ENCODE measurements at places on chromosomes 16 and 17. TPM values are rescaled to one million over a fixed set of nuclear protein-coding genes. Genes with fewer than 3 reads are reported as not detected.

THOC6 gene
- 12.6 TPM for total RNA-seq

SLC13A5 gene
- not detected for total RNA-seq

NMRAL1 gene
- total RNA-seq, result 27.7 TPM

CA7 gene
- total RNA-seq, result not detected

SPECC1 gene
- 23.1 TPM for total RNA-seq

GNG13 gene
- not detected for total RNA-seq

ST6GALNAC1 gene
- total RNA-seq, result 1.7 TPM

ITFG1 gene
- 78.2 TPM for total RNA-seq

ADAD2 gene
- 0.31 TPM for total RNA-seq

LDHD gene
- 16.8 TPM for total RNA-seq

IGFALS gene
- total RNA-seq, result 0.31 TPM

TMEM235 gene
- total RNA-seq, result not detected

XPO6 gene
- total RNA-seq, result 62.5 TPM

ARHGDIG gene
- total RNA-seq, result 1.7 TPM

TEKT5 gene
- 1.0 TPM for total RNA-seq

SHCBP1 gene
- 14.4 TPM for total RNA-seq

PRAC1 gene
- not detected for total RNA-seq

ASGR1 gene
- total RNA-seq, result 0.21 TPM

SLC12A3 gene
- total RNA-seq, result not detected

ERN1 gene
- total RNA-seq, result 9.4 TPM

PRPF8 gene
- 137 TPM for total RNA-seq

LRRC46 gene
- total RNA-seq, result not detected

NTN1 gene
- 32.8 TPM for total RNA-seq

KRTAP2-3 gene
- total RNA-seq, result not detected

FADS6 gene
- 0.51 TPM for total RNA-seq

MT1F gene
- total RNA-seq, result 8.2 TPM

WFIKKN2 gene
- 4.0 TPM for total RNA-seq

ZFP1 gene
- total RNA-seq, result 14.3 TPM

SLC47A2 gene
- 1.5 TPM for total RNA-seq

CHMP6 gene
- total RNA-seq, result 22.5 TPM

TBC1D3D gene
- 2.1 TPM for total RNA-seq

DHX38 gene
- total RNA-seq, result 54.2 TPM

PRSS22 gene
- total RNA-seq, result 18.2 TPM

IRX5 gene
- total RNA-seq, result 1.8 TPM

HS3ST2 gene
- total RNA-seq, result not detected

EVI2B gene
- 1.2 TPM for total RNA-seq

KRT39 gene
- total RNA-seq, result 1.8 TPM

HOXB1 gene
- total RNA-seq, result not detected

ADCY7 gene
- 31.0 TPM for total RNA-seq

BCAR1 gene
- 54.8 TPM for total RNA-seq

C17orf50 gene
- not detected for total RNA-seq

TRAPPC1 gene
- total RNA-seq, result 21.7 TPM

MNT gene
- 10.2 TPM for total RNA-seq

TMEM98 gene
- 47.8 TPM for total RNA-seq

CD300A gene
- 3.0 TPM for total RNA-seq

GP1BA gene
- total RNA-seq, result not detected

SMIM36 gene
- total RNA-seq, result not detected

PIPOX gene
- 1.2 TPM for total RNA-seq

TBC1D26 gene
- total RNA-seq, result not detected

PPM1E gene
- 1.5 TPM for total RNA-seq

CSH2 gene
- not detected for total RNA-seq

MYH3 gene
- total RNA-seq, result 9,382 TPM

ZNHIT3 gene
- 23.1 TPM for total RNA-seq

TNK1 gene
- 2.1 TPM for total RNA-seq

SOX15 gene
- 9.6 TPM for total RNA-seq

GSDMA gene
- total RNA-seq, result not detected

MLLT6 gene
- total RNA-seq, result 42.2 TPM

SPNS2 gene
- 19.9 TPM for total RNA-seq

EEF2K gene
- total RNA-seq, result 46.5 TPM

Data from tongue (tissue), 3 donors.